ENCODE measurements at places on chromosomes 6 and 20. TPM values are rescaled to one million over a fixed set of nuclear protein-coding genes. Genes with fewer than 3 reads are reported as not detected.

Gene DEF6
- 4.5 TPM for polyA plus RNA-seq

DNA sequence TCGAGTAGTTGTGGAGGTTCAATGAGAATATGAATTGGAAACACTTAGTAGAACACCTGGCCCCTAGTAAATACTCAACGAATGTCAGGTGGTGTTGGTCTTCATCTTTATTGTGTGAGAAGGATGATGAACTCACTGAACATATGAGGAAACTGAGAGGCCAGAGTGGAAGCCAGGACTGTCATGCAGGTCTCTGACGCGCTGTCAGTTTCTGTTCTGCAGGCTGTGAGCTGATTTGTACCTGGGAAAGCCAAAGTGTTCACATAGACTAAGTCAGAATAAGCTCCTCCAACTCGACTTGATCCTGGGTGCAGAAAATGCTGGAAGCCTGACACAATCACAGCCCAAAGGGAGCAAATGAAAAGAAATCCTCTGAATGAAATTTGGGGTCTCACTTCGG, 222.2 kb downstream of the LY86 start:
- DNase-seq: no peak

- DNase-seq: no peak
Measured at GRCh38 chr20:48709744-48710143, 118.1 kb downstream of the PREX1 start.

- no peak for DNase-seq
Measured at GRCh38 chr6:31131595-31131994, 7.3 kb downstream of the PSORS1C2 start.

GRCh38 chr20:59451066-59451630, 150.7 kb downstream of the EDN3 start:
- DNase-seq: no peak

DNA sequence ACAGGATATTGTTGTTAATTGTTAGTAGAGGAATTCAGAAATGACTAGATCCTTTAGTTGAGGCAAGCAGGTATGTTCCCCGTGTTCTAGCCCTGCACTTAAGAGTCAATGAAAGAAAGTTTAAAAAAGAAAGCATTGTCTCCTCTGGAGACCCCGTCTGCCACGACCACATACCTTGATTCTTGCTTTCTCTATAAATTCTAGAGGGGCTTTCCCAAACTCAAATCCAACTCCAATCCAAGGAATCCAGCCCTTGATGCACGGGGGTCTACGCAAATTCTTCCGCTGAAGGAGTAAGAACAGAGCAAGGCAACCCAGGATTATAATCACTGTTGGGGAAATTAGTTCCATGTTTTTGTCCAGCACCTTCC, 401 bp downstream of the CYP39A1 start:
- peak; percentile 5 for DNase-seq

Gene SPAG4
- polyA plus RNA-seq: 2.6 TPM

DNA sequence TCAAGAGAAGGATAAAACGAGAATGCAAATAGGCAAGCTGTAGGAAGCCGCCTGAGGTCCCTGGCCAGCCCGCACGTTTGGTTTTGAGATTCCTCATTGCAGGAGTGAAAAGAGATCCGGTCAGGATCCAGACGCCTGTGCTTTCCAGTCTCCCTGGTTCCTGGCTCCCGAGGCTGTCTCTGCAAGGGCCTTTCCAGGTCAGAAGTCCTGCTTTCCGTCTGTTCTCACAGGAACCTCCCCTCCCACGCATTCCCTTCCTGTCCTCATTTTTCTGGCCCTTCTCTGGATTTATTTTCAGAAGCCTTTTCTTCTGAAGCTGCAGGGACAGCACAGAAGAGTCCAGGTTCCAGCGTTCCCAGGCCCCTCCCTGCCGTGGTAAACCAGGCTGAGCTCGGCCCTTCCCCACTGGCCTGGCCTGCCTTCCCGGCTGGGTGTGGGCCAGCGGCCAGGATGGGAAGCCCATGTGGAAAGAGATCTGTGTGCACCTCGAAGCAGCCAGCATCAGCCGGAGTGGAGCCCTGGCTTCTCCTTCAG, 54.0 kb downstream of the TMEM242 start:
- peak; percentile 71 for DNase-seq

- no peak for DNase-seq
Measured at GRCh38 chr6:33822575-33823395, 19.0 kb upstream of the MLN start.

- DNase-seq: no peak
Measured at GRCh38 chr6:14153228-14153627, 35.7 kb downstream of the CD83 start.

Gene OLIG3
- polyA plus RNA-seq: not detected

DNA sequence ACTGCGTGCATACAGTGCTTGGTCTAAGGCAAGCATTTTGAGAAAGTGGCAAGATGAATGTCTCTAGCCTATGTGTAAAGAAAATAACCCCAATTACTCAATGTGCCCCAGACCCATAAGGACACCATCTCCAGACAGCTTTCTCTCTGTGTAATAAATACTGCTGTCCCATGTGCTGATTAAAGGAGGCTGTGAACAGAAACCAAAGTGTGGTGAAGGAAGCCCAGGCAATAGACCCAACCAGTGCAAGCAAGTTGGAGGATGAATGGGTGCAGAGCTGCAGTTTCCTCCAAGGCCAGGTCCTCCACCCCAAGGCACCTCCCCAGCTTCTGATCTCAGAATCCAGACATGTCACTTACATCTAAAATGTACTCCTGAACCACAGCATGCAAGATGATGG, 60.6 kb downstream of the TRAM2 start:
- no peak for DNase-seq

- DNase-seq: no peak
Measured at GRCh38 chr6:5497896-5498578, 236.7 kb downstream of the FARS2 start.

GRCh38 chr20:16419138-16419715, 154.0 kb downstream of the KIF16B start:
- no peak for DNase-seq

Gene BPIFA1
- not detected for polyA plus RNA-seq

DNA sequence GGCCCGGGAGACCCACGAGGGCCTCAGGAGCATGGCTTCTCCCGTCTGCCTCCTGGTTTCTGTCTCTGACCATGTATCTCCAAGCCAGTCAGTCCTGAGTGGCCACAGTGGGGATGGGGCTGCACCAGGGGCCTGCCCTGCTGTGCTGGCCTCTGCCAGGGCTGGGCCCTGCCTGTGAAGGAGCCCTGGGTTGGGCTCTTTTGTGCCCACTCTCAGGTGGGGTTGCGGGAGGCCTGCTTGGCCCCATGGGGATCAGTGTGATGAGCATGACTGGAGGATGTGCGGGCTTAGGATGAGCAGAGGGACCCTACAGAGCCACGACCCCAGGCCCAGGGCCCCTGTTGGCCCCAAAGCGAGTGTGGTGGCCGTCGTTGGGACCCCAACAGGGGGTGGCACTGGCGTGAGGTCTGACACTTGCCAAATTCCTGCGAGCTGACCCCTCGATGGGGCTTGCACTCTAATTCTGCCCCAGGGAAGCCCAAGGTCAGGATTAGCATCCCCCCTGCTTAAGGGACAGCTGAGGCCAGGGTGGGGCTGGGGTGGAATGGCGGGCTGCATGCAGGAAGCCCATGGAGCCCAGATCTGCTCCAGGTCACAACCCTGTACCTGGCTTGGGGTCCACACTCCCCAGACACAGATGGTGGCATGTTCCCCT, 90.0 kb upstream of the BHLHE23 start:
- DNase-seq: no peak

GRCh38 chr6:19210849-19211590, 626.1 kb upstream of the ID4 start:
- DNase-seq: no peak

- no peak for DNase-seq
Measured at GRCh38 chr6:40409716-40410397, 177.3 kb downstream of the LRFN2 start.

DNA sequence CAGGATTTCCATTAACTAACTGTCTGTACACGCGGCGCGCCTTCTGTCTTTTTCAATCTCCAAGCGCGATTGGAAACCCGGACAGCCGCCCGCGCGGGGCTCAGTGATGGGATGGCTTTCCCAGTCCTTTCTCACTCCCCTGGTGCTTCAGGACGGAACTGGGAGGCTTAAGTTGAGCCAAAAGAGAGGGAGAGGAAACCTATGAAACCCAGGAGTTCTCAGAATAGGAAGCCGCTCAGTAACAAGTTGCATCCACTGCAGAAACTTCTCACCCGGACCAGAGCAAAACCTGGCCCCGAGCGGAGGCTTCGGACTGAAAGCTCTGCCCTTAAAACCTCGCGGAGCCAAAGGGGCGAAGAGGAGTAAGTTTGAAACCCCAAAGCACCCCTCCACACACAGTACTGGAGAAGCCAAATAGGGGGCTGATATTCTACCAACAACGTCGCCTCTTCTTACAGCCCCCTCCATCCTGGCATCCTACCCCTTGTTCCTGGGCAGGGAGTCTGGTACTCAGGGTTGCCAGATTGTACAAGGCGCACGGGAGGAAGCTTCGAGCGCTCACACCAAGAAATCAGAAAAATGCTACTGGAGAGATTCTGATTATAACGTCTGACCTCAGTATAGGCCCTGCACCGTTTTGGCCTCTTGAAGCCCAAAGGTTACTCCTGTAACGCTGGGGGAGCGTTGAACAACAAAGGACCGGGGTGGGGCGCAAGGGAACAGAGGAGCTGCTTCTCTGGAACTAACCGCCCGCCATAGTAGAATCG, 906 bp upstream of the COL12A1 start:
- DNase-seq: no peak

- no peak for DNase-seq
Measured at GRCh38 chr6:15293674-15294073, 47.8 kb downstream of the JARID2 start.

Gene BPI
- 0.28 TPM for polyA plus RNA-seq

Gene SEL1L2
- not detected for polyA plus RNA-seq

Gene FAM162B
- polyA plus RNA-seq: 3.5 TPM

GRCh38 chr20:35883336-35883777, 70.9 kb downstream of the SCAND1 start:
- DNase-seq: peak; percentile 72

DNA sequence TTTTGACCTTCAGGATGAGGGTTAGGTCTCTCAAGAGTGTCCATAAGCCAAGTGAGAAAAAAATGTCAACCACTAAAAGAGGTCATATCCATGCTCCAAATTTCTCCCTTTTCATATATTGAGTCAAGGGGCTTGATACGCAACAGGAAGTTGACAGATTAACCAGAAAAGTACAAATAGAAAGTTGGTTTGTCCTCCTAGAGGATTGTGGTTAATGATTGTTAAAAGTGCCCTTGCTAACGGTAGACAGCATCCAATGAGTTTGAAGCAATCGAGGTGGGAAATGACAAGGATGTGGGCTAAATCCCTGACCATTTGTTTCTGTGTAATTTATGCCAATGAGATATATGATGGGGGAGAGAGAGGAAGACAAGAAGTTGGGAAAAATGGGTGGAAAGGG, 18.1 kb upstream of the HBS1L start:
- no peak for DNase-seq

- DNase-seq: peak; percentile 84
Measured at GRCh38 chr6:42901538-42901957, 14.3 kb upstream of the PTCRA start.

DNA sequence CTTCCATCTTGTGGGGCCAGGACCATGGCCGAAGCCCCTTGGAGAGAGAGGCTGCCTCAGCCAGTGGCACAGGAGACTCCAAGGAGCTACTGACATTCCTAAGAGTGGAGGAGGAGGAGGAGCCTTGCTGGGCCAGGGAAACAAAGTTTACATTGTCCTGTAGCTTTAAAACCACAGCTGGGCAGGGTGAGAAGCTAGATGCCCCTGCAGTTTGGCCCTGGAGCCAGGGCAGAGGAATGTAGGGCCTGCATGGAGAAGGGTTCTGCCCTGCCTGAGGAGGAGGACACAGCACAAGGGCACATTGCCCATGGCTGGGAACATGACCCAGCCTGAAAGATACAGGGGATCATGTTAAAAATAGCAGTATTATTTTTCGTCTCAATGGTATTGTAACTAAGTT, 37.4 kb downstream of the PLCG1 start:
- DNase-seq: no peak

DNA sequence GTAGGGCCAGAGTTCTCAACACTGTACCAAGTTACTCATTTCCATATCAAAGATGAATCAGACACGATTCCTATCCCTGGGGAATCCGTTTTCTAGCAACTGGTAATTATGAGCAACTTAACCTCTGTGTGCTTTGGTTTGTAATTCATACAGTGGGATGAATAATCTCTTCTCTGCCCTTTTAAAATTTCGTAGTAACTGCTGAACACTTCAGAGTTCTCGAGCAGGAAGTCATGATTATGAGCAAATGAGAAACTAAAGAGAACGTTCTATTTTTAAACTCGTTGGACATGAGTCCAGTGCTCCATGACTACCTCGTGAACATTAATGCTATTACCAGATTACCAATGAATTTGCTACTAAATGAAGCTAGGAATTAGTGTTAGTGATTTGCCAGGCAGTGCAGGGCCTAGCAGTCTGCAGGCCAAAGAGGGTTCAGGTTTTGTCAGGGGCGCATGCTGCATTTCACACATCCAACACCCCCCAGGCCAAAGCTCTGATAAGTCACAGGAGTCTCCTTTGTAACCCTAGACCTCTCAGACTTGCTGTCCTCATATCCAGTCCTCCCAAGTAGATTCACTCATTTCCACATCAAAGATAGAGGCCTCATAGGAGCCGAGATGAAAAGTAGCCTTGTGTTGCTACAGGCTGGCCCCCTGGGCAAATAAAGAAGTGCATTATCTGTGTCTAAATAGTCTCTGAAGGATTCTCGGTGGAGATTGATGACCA, 45.8 kb upstream of the VSTM2L start:
- no peak for DNase-seq

DNA sequence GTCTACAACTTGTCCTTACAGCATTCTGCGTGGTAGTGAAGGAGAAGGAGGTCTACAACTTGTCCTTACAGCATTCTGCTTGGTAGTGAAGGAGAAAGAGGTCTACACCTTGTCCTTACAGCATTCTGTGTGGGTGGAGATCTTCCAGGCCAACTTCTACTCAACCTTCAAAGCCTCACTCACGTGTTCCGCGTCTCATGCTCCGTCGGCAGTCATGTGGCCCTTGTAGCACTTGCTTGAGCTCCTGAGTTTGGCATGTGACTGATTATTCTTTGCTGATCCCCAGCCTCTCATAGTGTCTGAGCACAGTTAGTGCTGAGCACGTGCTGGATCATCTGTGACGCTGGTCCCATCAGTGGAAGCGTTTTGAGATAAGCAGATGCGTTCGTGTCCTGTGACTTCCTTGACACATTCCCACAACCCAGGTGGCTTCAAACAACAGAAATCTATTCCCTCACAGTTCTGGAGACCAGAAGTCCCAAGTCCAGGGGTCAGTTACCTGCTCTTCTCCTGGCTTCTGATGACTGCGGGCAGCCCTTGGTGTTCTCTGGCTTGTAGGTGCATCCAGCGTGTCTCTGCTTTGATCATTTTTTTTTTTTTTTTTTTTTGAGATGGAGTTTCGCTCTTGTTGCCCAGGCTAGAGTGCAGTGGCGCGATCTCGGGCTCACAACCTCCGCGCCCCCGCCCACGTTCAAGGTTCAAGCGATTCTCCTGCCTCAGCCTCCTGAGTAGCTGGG, 2.6 kb downstream of the SS18L1 start:
- no peak for DNase-seq

Gene MOCS1
- 14.0 TPM for polyA plus RNA-seq

GRCh38 chr6:159110748-159111147, 58.5 kb upstream of the FNDC1 start:
- DNase-seq: no peak
